ENCODE measurements at places on chromosomes 12 and 14. TPM values are rescaled to one million over a fixed set of nuclear protein-coding genes. Genes with fewer than 3 reads are reported as not detected.

The ACOT4 gene
- total RNA-seq = not detected

The CD163L1 gene
- 3.0 TPM for total RNA-seq

The LRP1-AS gene
- not detected for total RNA-seq

The PAPOLA gene
- 231 TPM for total RNA-seq

The TROAP gene
- total RNA-seq = 4.1 TPM

The HCAR1 gene
- not detected for total RNA-seq

The NEMF gene
- 65.0 TPM for total RNA-seq

The NPFF gene
- not detected for total RNA-seq

The AQP2 gene
- total RNA-seq = not detected

The MAP4K5 gene
- total RNA-seq = 107 TPM

The TMEM117 gene
- 21.1 TPM for total RNA-seq

The GLIPR1L1 gene
- total RNA-seq = not detected

The TPH2 gene
- total RNA-seq = not detected

DNA sequence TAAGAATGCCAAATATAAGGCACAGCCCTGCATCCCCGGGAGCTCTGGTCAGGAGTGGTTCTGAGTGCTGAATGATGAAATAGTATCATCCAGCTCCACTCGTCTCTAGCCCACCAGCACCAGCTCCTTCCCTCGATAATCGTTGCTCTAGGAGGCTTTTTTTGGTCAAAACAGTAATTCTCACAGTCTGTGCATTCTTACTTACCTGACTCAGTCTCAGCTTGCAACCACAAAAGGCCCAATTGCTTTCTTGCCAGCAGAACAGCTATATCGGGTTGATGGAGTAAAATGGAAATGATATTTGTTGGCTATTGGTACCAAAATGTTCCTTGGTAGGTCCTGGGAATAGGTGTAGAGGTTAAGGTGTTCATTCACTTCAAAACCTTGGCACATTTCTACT is 94.8 kb downstream of the BMP4 start:
- H3K27ac ChIP-seq = no peak overlapping the region
- H3K4me3 ChIP-seq = no peak overlapping the region
- no peaks in the 10 kb centered on the region for H3K4me1 ChIP-seq
- H3K27me3 ChIP-seq = no peaks in the 10 kb centered on the region
- no peak for DNase-seq

- H3K27ac ChIP-seq = no peak overlapping the region
- no peak for DNase-seq
- no peak overlapping the region for H3K4me3 ChIP-seq
Observed at GRCh38 chr14:71529848-71530247, 402.4 kb upstream of the RGS6 start.

GRCh38 chr14:96727491-96727890 is 69.7 kb upstream of the VRK1 start:
- no peak overlapping the region for H3K4me3 ChIP-seq
- H3K4me1 ChIP-seq = no peaks in the 10 kb centered on the region
- no peak for DNase-seq
- no peak overlapping the region for H3K27ac ChIP-seq
- H3K36me3 ChIP-seq = no peaks in the 10 kb centered on the region

GRCh38 chr14:100062590-100062989 is 2.6 kb upstream of the EVL start:
- H3K4me1 ChIP-seq = no peaks in the 10 kb centered on the region
- H3K36me3 ChIP-seq = no peaks in the 10 kb centered on the region
- H3K27ac ChIP-seq = no peak overlapping the region
- no peaks in the 10 kb centered on the region for H3K27me3 ChIP-seq

GRCh38 chr14:102732924-102733323 is 44.3 kb upstream of the TRAF3 start:
- H3K4me1 ChIP-seq = no peaks in the 10 kb centered on the region
- no peak overlapping the region for H3K27ac ChIP-seq
- no peaks in the 10 kb centered on the region for H3K27me3 ChIP-seq
- no peak for DNase-seq
- H3K4me3 ChIP-seq = no peak overlapping the region

GRCh38 chr14:20343862-20344220 is 406 bp downstream of the PARP2 start:
- H3K27ac ChIP-seq = peak overlapping the region; percentile 96
- peak overlapping the region; percentile 65 for H3K4me3 ChIP-seq
- no peaks in the 10 kb centered on the region for H3K4me1 ChIP-seq

- H3K4me3 ChIP-seq = no peak overlapping the region
- H3K4me1 ChIP-seq = no peaks in the 10 kb centered on the region
- no peak overlapping the region for H3K27ac ChIP-seq
- DNase-seq = no peak
- H3K36me3 ChIP-seq = peaks cover 31% of the 10 kb centered on the region
Observed at GRCh38 chr14:35320472-35320871, 28.3 kb downstream of the PSMA6 start.

DNA sequence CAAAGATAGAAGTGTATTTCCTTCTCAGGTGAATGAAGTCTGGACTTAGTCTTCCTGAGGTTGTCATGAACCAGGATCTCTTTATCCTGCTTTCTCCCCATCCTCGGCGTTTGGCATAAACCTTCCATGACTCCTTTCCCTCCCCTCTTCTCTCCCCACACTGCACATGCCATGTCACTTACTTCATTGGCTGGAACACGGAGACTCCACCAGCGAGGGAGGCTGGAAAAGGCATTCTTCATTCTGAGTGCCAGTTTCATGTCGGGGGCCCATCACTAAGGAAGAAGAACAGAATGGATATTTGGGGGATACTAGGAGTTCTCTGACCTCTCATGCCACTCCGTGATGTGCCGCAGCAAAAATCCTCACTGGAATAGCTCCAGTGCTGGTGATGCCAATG is 105.6 kb downstream of the VCPKMT start:
- H3K27me3 ChIP-seq = no peaks in the 10 kb centered on the region
- no peak overlapping the region for H3K27ac ChIP-seq
- no peak for DNase-seq
- no peaks in the 10 kb centered on the region for H3K36me3 ChIP-seq

- H3K36me3 ChIP-seq = no peaks in the 10 kb centered on the region
- H3K4me3 ChIP-seq = no peak overlapping the region
- no peaks in the 10 kb centered on the region for H3K4me1 ChIP-seq
- DNase-seq = no peak
- H3K27ac ChIP-seq = no peak overlapping the region
- no peaks in the 10 kb centered on the region for H3K27me3 ChIP-seq
Observed at GRCh38 chr12:2543801-2544200, 251.0 kb upstream of the FKBP4 start.

- no peaks in the 10 kb centered on the region for H3K4me1 ChIP-seq
- no peaks in the 10 kb centered on the region for H3K36me3 ChIP-seq
- H3K4me3 ChIP-seq = no peak overlapping the region
- H3K27ac ChIP-seq = no peak overlapping the region
- no peak for DNase-seq
Observed at GRCh38 chr12:76719171-76720041, 44.5 kb upstream of the ZDHHC17 start.

GRCh38 chr14:29078810-29079522 is 312.4 kb downstream of the FOXG1 start:
- DNase-seq = no peak
- no peak overlapping the region for H3K4me3 ChIP-seq
- H3K4me1 ChIP-seq = no peaks in the 10 kb centered on the region
- H3K27ac ChIP-seq = no peak overlapping the region
- H3K27me3 ChIP-seq = no peaks in the 10 kb centered on the region

GRCh38 chr12:32083489-32083888 is 23.2 kb upstream of the BICD1 start:
- no peak for DNase-seq
- no peaks in the 10 kb centered on the region for H3K4me1 ChIP-seq
- no peaks in the 10 kb centered on the region for H3K27me3 ChIP-seq
- H3K27ac ChIP-seq = no peak overlapping the region

DNA sequence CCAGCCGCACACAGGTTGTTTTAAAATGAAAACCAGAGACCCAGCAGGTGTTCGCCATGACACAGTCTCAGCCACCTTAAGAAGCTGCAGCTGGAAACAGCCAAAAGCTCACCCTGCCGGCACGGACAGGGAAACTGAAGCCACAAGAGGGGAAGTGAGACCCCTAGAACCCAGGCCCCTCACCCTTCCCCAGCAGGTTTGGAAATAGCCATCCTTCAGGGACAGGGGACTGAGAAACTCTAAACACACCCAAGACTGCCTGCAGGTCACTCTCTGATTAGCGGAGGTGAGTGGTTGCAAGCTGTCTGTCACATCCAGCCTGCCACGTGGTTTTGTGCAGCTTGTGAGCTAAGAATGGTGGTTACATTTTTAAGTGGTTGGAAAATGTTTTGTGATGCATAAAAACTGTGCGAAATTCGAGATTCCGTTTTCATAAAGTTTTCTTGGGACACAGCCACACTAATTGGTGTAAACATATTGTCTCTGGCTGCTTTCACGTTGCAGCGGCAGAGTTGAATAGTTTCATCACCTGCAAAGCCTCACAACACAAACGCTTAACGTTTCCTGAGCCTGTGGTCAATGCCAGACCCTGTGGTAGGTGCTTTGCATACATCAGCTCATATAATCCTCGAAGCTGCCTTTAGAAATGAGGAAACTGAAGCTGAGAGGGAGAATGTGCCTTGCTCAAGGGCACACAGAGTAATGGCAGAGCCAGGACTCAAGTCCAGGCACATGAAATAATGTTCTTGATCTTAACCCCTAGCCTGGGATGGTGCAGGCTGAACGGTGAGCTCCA is 1.7 kb upstream of the SELPLG start:
- H3K4me1 ChIP-seq = peaks cover 43% of the 10 kb centered on the region
- peak overlapping the region; percentile 77 for H3K27ac ChIP-seq
- no peaks in the 10 kb centered on the region for H3K27me3 ChIP-seq
- DNase-seq = peak; percentile 71
- no peak overlapping the region for H3K4me3 ChIP-seq
- H3K36me3 ChIP-seq = no peaks in the 10 kb centered on the region

DNA sequence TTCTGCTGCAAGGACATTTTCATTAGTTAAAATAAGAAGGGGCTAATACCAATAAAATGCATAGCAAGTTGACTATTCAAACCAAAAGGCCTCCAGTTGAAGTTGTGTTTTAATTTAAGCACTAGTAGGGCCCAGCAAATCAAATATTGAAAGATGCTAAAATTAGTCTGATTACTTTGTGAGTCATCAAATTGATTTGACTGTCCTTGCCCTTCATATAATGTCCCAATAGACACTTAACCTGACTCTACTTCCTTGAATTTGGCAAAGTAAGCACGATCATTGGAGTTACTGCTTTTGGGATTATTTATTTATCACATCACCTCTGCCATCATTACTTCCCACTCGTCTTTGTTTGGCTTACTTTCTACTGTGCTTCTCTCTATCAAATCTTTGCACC is 798.5 kb downstream of the DIO2 start:
- no peaks in the 10 kb centered on the region for H3K36me3 ChIP-seq
- no peak overlapping the region for H3K27ac ChIP-seq
- no peaks in the 10 kb centered on the region for H3K27me3 ChIP-seq

- no peak overlapping the region for H3K27ac ChIP-seq
- DNase-seq = no peak
- no peak overlapping the region for H3K4me3 ChIP-seq
- no peaks in the 10 kb centered on the region for H3K36me3 ChIP-seq
Observed at GRCh38 chr14:34826661-34827060, 48.5 kb downstream of the BAZ1A start.

DNA sequence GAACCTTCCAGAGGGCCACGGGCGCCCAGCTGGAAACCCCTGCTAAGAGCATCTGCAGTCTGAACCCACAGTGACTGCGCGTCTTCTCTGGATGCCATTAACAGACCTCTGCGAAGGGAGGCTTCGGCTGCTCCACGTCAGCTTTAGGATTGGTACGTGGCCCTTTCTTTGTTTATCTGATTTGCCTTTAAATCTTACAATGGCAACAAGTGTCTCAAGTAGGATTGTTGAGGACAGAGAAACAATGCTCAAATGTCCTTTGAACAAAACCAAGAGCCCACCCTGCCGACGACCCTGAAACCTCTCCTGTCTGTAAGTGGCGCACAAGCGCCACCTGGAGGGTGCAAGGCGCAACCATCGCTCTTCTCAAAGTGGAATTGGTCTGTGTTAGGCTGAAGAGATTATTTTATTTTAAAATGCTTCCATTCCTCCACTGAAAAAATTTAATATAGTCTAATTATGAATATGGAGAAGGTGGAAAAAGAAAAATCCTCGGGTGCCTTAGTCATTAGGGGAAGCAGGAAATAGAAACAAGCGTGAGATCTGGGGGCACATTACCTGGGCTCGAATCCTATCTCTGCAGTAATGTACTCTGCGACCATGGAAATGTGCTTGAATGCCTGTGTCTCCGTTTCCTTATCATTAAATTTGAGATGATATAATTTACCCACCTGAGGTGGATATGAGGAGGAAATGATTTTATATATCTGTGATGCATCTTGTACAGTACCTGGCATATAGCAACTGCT is 82.6 kb upstream of the PTPRB start:
- H3K4me1 ChIP-seq = peaks cover 7% of the 10 kb centered on the region
- no peaks in the 10 kb centered on the region for H3K27me3 ChIP-seq
- H3K27ac ChIP-seq = no peak overlapping the region
- DNase-seq = no peak
- no peak overlapping the region for H3K4me3 ChIP-seq
- no peaks in the 10 kb centered on the region for H3K36me3 ChIP-seq

DNA sequence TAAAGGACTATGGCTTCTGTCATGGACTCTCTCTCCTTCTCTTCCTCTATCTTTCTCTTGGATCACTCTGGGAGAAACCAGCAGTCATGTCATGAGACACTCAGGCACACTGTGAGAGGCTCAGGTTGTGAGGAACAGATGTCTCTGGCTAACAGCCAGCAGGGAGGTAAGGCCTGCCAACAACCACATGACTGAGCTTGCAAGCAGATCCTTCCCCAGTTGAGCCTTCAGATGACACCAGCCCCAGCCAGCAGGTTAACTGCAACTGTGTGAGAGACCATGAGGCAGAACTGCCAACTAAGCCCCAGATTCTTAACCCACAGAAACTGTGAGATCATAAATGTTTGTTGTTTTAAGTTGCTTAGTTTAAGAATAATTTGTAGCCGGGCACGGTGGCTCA is 90.6 kb downstream of the VCPKMT start:
- no peak for DNase-seq
- no peak overlapping the region for H3K27ac ChIP-seq
- no peak overlapping the region for H3K4me3 ChIP-seq
- no peaks in the 10 kb centered on the region for H3K36me3 ChIP-seq
- no peaks in the 10 kb centered on the region for H3K27me3 ChIP-seq

DNA sequence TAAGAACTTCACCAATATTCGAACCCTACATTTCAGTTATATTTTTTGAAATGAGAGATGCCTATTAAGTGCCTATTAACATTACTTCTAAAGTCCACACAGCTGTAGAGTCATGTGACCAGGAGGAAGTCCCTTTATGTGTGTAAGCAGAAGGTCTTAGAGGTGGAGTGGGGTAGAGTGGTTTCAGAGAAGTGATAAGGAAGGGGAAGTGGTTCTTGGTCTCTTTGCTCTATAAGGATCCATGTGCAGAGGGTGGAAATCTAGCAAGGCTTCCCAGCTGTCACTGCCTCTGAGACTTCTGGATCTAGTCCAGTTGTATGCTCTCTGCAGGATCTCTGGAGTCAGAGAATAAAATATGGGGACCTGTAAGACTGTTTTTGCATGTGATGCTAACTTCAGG is 673.9 kb downstream of the FLRT2 start:
- no peaks in the 10 kb centered on the region for H3K4me1 ChIP-seq
- no peaks in the 10 kb centered on the region for H3K36me3 ChIP-seq
- no peak for DNase-seq
- no peak overlapping the region for H3K27ac ChIP-seq

Measured in transverse colon (tissue), 4 donors.